ENCODE measurements at places on chromosomes 3 and 15. TPM values are rescaled to one million over a fixed set of nuclear protein-coding genes. Genes with fewer than 3 reads are reported as not detected.

Gene RETNLB
- total RNA-seq = not detected

- no peak for DNase-seq
These were observed 985.7 kb downstream of the NSUN3 start for GRCh38 chr3:95048564-95048963.

- DNase-seq = no peak
These were observed 1154.8 kb downstream of the NSUN3 start for GRCh38 chr3:95217661-95218060.

DNA sequence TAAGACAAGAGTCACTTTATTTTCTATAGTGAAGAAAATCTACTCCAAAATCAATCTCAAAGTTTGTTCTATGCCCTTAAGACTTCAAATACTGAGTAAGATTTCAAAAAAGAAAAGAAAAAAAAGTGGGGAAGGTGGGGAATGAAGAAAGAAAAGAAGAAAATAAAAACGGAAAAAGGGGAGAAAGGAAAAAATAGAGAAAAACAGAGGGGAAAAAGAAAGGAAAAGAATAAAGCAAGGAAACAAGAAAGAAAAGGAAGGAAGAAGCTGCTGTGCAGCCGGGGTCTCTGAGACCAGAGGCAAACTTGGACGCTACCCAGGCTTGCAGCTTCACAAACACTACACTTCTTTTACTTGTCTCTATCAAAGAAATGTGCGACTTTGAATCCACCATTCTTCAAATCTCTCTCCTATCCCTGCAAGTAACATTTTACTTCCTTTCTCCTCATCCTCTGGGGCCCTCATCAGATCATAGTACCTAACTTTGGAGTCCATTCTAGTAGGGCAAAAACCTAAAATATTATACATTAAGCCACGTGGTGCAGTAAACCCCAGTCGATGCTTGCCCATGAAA lies 279.8 kb downstream of the FOXP1 start:
- no peak for DNase-seq

- no peak for DNase-seq
These were observed 66.2 kb downstream of the NMNAT3 start for GRCh38 chr3:139611528-139611927.

- DNase-seq = no peak
These were observed 38.6 kb downstream of the ZXDC start for GRCh38 chr3:126436826-126437717.

- DNase-seq = no peak
These were observed 61.6 kb downstream of the RGMA start for GRCh38 chr15:93027413-93027812.

Gene SLC15A2
- 0.88 TPM for total RNA-seq

Gene SLC24A5
- total RNA-seq = not detected

GRCh38 chr3:175103298-175103697 lies 244.2 kb downstream of the NAALADL2 start:
- DNase-seq = no peak

- peak; percentile 45 for DNase-seq
These were observed 3.3 kb upstream of the CD96 start for GRCh38 chr3:111538681-111539083.

DNA sequence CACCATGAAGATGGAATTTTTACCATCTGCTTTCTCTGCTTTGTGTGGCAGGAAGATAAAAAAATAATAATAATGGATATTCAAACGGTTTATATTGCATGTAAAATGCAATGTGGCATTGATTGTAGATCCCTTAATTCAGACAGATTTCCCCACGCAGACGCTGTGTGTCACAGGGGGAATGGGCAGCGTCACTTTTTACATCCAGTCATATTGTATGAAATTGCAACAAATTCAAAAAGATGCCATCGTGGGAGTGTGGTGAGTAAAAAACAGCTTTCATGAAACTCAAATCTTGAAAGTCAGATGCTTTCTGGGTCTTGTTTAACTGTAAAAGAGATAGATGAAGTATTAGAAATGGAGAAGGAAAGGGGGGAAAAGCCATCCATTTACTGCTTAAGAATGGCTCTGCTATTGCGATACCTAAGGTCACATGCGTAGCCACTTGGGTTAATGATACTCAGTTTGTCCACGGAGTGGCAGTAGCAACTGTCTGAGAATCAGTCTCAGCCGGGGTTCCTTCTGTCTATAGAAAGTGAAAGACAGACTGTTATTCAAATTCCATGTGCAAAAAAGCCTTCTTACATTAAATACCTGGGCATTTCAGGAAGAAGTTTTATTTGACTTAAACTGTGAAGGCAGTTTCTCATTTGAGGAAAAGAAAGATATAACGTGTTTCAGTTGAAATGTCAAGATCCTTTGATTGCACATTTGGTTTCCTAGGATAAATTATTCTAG lies 28.5 kb downstream of the BTD start:
- peak; percentile 52 for DNase-seq

Gene ILDR1
- not detected for total RNA-seq

GRCh38 chr15:79410237-79410636 lies 21.9 kb upstream of the MINAR1 start:
- no peak for DNase-seq

- no peak for DNase-seq
These were observed 83.6 kb downstream of the LSM3 start for GRCh38 chr3:14262212-14262611.

GRCh38 chr3:159364511-159364910 lies 562.7 kb downstream of the MFSD1 start:
- no peak for DNase-seq

DNA sequence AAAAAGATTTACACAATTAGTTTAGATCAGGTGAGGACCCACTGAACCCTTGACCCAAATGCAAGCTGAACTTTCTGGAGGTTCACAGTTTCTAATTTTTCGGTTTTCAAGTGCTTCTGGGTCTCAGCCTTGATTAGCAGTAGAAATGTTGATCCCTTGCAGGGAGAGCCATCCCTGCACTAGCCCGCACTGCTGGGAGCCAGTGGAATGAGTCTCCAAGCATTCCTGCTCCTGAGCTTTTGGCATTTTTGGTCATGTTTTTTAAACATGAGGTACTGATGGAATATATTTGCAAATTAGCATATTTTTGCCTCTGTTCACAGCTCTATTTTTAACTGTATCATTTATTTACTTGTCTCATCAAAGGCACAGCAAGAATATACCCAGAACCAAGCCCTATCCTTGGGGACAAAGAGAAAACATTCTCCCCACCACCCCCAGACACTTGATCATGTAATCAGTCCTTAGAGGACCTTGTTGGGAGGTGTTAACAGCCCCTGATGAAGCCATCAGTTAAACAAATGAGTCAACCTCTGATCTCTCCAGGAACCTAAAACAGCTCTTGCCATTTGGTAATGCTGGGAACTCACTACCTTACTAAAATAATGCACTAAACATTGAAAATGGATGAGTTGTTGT lies 119.0 kb upstream of the CTDSPL start:
- DNase-seq = no peak

DNA sequence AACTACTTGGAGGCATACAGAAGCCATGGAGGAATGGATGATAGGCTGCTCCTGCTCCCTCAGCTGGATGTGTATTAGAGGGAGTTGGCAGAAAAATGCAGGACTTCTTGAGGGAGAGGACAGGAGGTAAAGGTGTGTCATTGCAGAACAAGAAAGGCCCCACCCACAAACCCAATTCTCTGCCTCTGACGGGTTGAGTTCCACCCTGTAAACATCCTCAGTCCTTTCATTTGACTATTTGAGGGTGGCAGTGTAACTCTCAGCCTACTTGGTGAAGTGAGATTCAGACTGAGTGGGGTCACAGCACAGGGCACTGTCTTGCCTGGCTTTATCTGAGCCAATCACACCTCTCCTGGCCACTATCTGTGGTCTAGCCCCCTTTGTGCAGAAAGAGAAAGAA lies at the start of gene TPRG1:
Gene TPRG1, plus strand, starts transcription at position 265 of the 400 bp plus-strand sequence. CDS start 35,414 bp downstream, outside the sequence.
- DNase-seq = no peak

Gene NRROS
- 15.6 TPM for total RNA-seq

GRCh38 chr3:59450946-59451763 lies 401.3 kb upstream of the CFAP20DC start:
- peak; percentile 22 for DNase-seq

DNA sequence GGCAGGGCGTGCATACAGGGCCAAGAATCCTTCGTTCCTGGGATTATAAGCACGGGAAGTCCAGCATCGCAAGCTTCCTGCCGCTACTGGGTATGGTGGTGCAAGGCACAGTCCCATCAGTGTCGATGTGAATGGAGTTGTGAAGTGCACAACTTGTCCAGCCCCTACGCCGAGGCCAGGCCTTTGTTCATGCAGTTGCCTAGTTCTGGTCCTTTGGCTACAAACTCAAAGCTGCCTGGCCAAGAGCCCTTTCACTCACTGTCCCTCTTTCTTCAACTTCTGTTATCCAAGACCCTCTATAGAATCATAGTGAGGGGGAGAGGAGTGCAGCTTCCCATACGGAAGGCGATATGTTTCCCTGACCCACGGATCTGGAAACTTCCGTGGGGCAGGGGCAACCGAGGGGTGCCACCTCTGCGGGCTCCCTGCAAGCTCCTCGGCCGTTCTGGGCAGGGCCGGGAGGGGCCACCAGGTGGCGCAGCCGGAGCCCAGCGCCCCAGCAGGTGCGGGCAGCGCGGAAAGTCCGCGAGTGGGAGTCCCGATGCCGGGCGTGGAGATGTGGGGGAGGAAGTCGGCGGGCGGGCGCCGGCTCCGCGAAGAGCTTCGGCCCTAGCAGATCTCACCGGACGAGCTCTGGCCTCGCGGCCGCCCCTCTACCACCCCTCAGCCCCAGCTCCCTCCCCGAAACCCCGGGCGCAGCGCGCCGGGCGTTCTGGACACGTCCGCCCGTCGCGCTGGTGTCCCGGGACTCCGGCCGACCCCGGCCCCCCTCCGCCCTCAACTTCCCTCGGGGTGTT lies 693 bp downstream of the RASGRP1 start:
- peak; percentile 83 for DNase-seq

Measured in CD8-positive, alpha-beta memory T cell (primary cell).